Activated T-cell treated with anti-CD3 and anti-CD28 coated beads for 1 hour (primary cell): ENCODE measurements at places on chromosomes 3 and 15.

- DNase-seq: no peak
Observed at GRCh38 chr3:54079314-54079713, 43.0 kb upstream of the CACNA2D3 start.

DNA sequence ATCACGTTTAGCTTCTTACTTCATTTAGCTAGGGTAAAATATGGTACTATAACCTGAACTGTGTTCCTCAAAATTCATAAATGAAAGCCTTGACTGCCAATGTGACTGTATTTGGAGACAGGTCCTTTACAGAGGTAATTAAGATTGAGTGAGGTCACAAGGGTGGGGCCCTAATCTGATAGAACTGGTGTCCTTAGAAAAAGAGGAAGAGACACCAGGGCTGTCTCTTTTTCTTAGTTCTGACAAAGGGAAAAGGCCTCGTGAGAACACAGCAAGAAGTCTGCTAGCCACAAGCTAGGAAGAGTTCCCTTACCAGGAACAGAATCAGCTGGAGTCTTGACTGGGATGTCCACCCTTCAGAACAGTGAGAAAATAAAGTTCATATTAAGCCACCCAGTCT, 162.7 kb downstream of the GMNC start:
- DNase-seq: no peak

- DNase-seq: no peak
Observed at GRCh38 chr15:80052597-80053304, 6.7 kb upstream of the ZFAND6 start.

GRCh38 chr15:101010781-101011180, 91.6 kb downstream of the LRRK1 start:
- DNase-seq: no peak

DNA sequence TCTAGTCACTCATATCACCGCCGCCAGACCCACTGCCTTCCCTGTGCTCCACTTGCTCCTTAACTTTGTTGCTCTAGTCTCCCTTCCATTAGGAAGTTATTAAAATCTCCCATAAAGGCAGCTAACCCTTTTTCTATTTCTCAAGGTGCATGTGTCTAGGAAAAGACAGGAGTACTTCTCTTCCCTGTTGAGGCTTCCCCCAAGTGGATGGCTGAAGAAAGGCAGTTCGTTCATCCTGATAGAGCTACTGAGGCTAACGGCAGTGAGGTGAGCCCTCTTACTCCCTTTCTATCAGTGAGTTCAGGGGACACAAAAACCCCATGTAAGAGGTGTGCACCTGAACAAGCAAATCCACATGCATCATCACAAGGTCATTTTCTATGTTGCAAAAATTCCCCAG, 397.8 kb downstream of the IGSF11 start:
- no peak for DNase-seq

DNA sequence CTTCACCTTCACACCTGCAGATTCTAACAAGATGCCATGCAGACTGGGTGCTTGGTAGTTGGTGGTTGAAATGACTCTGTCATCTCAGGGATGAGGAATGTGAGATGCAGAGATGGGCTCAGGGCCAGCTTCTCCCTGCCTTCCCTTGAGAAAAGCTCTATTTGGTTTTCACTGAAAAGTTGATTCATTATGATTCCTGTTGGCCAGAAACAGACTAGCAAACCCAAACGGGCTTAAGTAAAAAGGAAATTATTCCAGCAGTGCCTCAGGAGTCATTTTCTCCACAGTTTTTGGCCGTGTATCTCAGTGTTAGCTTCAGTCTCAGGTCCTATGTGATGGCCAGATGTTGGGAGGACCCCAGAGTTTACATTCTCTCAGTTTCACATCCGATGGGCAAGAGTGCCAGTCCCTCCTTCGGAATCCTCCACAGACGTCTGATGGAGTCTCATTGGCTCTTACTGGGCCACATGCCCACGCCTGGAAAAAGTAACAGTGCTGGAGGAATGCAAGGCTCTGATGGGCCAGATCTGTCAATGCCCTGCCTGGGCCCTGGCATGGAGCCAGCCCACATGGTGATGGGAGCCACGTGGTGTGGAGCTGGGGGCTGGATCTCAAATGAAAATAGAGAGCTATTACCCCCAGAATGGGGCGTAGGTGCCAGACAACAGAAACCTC, 22.3 kb upstream of the SACM1L start:
- DNase-seq: no peak

DNA sequence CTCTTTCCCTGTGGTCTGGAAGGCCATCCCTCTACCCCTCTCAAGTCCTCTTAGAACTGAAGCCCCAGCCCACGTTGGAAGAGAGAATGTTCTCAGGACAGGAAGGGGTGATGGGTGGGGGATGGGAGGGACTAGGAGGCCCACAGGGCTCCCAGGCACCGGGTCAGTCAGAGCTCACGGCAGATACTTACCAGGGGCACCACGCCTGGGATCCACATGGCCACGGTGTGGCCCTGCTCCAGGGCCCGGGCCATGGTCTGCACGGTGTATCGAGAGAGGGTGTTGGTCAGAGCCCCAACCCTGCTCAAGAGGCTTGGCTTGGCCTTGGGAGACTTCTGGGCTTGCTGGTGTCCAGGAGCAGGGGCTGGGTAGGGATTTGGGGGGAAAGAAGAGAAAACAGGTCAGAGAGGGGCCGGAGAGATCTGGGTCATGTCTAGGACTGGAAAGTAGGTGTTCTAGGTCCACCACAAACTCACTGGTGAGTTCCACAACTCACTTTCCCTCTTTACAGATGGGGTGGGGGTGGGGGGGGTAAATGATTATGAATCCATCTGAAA, 9.8 kb downstream of the PLIN1 start:
- DNase-seq: no peak

DNA sequence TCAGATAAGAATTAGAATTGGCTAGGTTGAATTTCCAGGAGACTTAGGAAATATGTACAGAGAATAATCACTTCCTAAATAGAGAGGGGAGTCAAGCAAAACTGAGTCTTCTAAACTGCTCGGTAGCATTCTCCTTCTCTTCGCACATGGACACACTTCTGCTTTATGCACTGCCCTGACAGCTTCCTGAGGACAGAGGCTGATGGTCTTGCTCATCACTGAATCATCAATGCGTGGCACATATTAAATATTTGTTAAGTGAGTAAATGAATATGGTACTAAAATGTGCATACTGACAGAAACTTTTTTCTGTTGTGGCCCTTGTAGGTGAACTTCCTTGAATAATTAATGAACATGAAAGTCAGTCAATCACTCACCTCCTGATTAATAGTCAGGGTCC, 315.5 kb downstream of the FHIT start:
- DNase-seq: no peak

GRCh38 chr3:43328653-43329052, 42.3 kb downstream of the SNRK start:
- no peak for DNase-seq

DNA sequence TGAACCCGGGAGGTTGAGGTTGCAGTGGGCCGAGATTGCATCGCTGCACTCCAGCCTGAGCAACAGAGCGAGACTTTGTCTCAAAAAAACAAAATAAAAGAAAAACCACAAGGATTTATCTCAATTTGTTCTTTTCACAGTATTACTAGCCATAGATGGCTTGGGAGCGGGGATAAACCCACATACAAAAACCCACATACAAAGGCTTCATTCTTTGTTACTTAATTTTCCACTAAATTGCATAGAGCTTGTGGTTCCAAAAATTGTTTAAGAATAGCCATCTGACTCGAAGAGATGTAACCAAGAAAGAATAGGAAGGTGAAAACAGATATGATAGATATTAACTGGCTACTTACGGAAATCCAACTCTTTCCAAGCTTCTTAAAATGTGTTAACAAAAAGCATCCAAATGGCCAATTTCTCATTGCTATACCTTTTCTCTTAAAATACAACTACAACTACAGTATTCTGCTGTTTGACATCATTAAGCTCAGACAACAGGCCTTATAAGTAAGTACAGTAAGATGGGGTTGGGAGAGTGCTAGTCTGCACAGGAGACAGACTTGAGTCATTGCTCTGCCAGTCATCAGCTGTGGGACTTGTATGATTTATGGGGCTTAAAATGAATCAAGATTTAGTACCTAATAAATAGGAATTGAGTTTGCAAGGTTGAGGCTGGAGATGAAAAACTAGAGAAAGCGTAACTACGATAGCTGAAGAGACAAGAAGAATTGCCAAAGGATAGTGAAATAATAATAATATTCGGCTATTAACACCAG, 96.6 kb upstream of the PLXND1 start:
- no peak for DNase-seq

DNA sequence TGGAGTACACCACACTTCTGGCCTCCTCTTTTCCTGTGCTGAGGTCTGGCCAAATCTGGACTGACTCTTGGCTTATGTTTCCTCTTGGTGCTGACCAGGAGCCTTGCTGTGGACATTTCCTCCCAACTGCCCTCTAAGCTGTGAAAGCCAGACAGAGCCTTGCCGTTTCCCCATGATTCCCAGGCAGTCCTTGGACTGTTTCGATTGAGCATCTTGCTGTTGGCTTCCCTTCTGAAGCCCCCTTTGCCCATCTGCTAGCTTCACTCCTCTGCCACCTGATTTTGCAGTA, 110.5 kb downstream of the EPHB1 start:
- no peak for DNase-seq

- DNase-seq: no peak
Observed at GRCh38 chr3:194622621-194623340, 10.4 kb downstream of the TMEM44 start.

GRCh38 chr15:48190932-48191573, 412 bp upstream of the CTXN2 start:
- DNase-seq: peak; percentile 25

DNA sequence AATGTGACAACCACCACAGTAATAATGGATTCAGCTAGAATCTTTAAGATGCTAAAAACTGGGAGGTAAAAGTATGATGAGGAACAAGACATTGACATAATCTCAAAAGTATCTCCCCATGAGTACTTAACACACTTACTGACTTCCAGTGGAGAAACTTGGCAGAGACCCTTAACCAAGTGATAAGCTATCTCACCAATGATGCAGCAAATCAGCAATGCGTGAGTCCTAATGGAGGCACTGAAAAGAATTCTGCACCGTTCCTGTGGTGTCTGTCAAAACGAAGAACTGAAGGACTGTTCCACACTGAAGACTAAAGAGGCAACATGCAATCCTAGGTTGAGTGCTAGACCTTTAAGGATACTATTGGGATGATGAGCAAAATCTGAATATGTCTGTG, 67.9 kb upstream of the OCA2 start:
- no peak for DNase-seq

DNA sequence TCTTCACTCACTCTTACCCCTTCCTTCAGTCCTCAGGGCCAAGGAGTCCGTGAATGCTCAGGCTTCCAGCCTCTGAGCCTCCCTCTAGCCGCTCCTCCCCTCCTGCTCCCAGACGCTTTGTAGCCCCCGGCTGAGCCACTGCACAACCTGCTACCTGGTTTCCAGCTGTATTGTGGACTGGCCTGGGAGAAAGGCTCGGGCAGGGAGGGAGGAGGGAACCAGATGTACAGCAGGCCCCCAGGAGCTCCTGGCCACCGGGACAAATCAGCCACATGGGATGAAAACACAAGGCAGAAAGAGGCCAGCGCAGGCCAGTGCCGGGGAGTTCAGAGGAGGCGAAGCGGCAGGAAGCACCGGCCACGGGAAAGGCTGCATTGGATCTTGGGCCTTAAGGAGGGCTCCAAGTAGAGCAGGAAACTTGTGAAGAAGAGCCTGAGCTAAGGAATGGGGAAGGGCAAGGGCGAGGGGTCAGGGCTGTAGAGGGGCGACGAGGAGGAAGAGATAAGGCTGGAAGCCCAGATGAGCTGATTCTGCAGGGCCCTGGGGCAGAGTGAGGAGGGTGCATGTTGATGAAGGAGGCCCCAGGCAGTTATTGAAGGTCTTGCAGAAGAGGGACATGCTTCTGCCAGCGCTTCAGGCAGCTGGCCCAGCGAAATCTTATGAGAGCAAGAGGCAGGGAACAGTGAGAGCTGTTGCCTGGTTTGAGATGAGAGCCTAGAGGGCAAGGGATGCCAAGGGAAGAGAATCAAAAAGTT, 14.3 kb downstream of the CPN2 start:
- no peak for DNase-seq

GRCh38 chr3:143970773-143971358, 757 bp upstream of the DIPK2A start:
- DNase-seq: peak; percentile 26

GRCh38 chr3:127772827-127773751, 49.2 kb downstream of the MGLL start:
- no peak for DNase-seq

DNA sequence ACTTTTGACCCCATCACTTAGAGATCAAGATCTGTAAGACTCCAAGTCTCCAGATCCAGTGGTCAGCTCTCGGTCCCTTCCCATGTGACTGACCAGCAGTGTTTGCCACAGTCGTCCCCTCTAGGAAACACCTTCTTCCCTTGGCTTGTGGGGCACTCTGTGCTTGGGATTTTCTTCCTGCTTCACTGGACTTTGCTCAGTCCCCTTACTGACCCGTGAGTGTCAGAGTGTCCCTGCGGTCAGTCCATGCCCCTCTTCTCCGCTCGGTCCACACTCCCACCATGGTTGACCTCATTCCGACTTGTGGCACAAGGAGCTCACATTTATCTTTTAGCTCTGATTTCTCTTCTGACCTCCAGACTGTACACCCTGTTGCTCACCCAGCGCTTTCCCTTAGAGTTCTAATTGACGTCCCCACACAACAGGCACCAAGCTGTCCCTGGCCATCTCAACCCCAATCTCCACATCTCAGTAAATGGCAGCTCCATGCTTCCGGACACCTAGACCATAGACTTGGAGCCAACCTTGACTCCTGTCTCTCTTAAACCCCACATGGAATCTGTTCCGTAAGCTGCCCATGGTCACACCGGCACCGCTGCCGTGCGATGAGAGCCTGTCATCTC, 67.9 kb downstream of the APBA2 start:
- no peak for DNase-seq

DNA sequence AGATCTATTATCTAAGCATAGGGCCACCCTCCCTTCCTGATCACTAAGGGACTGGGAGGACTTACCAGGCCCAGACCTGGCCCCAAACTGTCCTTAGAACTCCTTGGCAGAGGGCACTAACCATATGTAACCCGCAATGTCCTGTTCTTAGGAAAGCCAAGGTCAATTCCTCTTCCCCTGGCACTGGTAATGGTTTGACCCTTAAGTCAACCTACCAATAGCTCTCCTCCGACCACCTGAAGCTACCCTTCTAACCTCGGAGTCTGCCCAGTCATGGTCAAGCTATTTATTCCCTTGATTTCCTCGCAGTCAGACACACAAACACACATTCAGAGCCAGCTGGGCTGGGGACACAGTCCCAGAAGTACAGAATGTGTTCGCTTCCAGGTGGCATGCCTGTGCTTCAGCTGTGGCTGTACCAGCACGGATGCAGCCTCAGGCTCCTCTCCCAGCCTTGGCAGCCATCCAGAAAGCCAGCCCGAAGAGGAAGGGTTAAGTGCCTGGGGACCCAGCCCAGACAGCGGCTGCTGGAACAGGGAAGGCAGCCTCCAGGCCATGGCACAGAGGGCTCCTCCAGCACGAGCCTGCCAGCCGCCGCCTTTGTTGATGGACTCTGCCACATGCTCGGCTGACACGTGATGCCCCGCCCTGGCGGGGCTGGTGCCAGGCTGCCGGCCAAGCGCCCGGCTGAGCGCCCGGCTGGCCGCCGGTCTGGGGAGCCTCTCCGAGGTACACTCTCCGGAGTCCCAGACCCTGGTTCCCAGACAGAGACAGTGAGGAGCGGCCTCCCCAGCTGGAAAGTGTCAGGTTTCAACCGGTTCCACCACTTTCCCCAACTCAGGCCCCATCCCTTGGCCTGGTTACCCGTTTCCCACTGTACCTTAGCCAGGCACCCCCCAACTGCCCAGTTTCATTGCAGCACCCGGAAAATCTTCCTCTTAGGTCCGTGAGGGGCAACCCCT, 5.5 kb downstream of the BMF start:
- DNase-seq: no peak

- no peak for DNase-seq
Observed at GRCh38 chr15:74060251-74060650, 22.1 kb downstream of the GOLGA6A start.
